NCI-H2171 treated with DMSO at 0.1 percent for 48 hours (cell line): ENCODE measurements at places on chromosomes 7 and 10.

GRCh38 chr7:128309124-128309523, 34.6 kb downstream of the RBM28 start:
- DNase-seq: no peak

DNA sequence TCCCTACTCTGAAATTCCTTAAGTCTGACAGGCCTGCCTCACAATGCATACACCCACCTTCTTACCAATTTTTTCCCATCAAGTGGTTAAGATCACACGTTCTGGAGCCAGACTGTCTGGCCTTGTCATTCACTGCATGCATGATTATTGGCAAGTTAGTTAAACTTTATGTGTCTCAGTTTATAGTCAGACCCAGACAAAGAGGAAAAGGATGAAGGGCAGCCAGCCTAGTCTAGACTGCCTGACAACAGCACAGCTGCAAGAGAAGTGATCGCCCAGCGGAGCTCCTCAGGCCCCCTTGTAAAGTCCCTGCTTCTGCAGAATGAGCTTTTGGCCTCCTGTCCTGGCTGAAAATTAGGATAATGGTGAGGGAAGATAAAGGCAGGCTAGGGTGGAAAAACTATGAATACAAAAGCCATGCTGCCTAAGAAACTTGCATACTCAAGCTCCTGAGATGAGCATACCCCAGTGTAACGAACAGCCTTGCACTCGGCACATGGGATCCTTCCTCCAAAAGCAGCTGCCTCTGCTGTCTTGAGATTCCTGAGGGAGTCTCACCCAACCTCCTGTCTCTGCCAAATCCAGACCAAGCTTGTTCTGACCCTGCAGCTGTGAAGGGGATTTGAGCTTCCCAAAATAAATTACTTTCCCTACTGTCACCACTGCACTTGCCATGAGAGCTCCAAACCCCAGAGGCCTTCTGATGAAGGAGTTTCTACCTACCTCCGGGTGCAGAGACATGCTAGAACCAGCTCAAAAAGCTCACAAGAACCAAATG, 26.7 kb upstream of the MRLN start:
- DNase-seq: no peak

- peak; percentile 84 for DNase-seq
Observed at GRCh38 chr7:12570168-12570533, 369 bp upstream of the SCIN start.

GRCh38 chr7:50449501-50449880, 659 bp downstream of the FIGNL1 start:
- DNase-seq: no peak

- DNase-seq: no peak
Observed at GRCh38 chr7:74013539-74014272, 14.3 kb upstream of the ELN start.

GRCh38 chr7:35359423-35359822, 105.5 kb upstream of the TBX20 start:
- DNase-seq: peak; percentile 19
